ENCODE measurements at places on chromosomes 4 and X.

DNA sequence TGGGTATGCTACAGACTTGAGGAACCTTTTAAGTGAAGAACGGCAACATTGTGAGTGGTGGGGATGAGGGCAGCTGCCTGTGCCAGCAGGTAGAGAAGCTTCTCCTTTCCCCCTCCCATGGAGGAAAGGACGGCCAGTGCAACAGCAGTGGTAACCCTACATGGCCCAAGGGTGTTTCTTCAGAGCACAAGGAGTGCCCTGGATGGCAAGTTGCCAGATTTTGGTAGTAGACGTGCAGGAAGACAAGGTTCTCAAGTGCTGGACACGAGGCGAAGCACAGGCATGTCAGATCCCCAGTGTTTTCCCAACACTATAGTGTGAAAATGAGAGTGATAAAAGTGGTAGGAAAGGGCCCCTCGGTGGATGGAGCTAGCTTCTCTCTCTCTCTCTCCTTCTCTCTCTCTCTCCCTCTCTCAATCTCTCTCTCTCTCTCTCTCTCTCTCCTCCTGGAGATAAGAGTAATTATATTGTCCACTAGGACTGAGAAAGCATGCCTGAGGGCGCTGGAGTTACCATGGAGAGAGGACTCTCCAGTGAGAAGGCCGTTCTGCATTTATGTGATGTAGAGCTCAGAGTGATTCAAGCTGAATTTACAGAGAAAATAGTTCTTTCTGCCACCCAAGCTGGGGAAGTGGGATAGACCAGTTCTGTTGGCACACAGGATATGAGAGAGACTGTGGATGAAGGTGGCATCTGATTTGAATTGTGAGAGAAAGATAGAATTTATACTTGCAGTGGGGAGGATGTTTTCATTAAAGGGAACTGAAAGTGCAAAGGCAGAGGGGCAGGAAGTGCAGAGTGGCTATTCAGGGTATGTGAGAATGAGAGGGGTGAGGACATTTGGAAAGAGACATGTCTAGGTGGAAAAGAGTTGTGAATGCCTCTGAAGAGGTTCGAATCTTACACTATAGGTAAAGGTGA is 25.7 kb upstream of the TRPC3 start:
- DNase-seq = no peak

DNA sequence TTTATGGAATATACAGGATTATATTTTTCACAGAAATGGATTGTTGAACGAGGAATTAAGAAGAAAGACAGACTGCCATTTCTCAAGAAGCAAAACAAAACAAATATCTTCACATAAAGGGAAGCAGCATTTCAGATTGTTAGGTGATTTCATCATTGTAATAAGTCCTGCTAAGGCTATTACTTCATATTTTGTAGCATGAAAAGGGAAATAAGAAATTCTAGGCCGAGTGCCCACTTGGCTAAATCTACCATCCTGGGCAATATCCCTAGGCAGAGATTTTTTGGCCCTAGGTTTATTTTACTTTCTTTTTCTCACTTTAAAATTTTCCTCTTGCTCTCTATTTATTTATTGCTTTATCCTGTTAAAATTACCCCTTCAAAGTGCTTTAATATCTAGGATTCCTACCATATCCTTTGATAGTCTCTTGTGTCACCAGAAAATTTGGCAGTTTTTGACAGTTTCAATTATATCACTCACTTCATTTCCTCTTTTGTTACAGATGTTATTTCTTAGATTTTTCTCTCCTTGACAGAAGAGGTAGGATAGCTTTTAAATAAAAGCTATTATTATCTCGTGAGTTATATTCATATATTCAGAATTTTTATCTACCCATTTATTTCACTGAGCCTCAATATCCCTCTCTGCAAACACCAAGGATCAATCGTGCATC is 142.3 kb downstream of the PDGFC start:
- no peak for DNase-seq

GRCh38 chr4:76943129-76943620 is 6.4 kb upstream of the SEPTIN11 start:
- no peak for DNase-seq

GRCh38 chr4:77040854-77041725 is 34.7 kb downstream of the CCNI start:
- DNase-seq = no peak

DNA sequence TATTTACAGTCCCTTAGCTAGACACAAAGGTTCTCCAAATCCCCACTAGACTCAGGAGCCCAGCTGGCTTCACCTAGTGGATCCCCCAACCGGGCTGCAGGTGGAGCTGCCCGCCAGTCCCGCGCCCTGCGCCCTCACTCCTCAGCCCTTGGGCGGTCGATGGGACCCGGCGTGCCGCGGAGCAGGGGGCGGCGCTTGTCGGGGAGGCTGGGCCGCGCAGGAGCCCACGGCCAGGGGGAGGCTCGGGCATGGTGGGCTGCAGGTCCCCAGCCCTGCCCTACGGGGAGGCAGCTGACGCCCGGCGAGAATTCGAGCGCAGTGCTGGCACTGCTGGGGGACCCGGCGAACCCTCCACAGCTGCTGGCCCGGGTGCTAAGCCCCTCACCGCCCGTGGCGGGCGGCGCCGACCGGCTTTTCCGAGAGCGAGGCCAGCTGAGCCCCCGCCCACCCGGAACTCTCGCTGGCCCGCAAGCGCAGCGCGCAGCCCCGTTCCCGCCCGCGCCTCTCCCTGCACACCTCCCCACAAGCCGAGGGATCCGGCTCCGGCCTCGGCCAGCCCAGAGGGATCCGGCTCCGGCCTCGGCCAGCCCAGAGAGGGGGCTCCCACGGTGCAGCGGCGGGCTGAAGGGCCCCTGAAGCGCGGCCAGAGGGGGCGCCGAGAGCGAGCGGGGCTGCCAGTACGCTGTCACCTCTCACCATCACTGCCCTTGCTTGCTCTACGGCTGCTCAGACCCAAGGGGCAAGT is 39.4 kb downstream of the WFS1 start:
- peak; percentile 23 for DNase-seq

- no peak for DNase-seq
These were observed 615 bp downstream of the NEXMIF start for GRCh38 chrX:74924449-74925224.

DNA sequence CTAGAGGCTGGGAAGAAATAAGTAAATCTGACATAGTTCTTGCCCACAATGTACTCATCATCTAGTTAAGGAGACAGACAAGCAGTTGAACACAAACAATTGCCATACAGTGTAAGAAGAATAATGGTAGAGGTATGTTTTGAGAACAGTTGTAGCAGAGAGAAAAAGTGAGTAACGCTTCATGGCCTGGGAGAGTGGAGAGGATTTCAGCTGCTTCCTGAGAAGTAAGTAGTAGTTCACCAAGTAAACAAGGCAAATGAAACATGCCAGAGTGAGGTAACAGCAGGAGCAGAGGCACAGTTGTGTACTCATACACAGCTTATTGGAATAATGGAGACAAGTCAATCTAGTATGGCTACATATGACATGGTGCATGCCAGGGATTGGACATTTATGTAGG is 53.6 kb upstream of the RAP2C start:
- no peak for DNase-seq

DNA sequence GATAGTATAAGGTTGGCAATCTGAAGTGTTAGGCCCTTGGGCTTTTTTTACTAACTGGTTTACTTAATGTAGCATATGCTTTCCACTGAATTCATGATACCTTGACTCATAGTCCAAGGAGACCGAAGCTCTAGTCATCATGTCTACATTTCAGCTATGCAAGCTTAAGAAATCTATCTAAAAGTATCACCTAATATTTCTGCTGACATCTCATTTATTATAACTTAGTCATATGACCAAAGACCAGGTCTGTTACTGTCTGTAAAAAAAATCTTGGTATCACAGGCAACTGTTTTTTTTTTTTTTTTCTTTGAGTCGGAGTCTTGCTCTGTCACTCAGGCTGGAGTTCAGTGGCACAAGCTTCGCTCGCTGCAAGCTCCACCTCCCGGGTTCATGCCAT is 814.0 kb upstream of the NDST4 start:
- DNase-seq = no peak

DNA sequence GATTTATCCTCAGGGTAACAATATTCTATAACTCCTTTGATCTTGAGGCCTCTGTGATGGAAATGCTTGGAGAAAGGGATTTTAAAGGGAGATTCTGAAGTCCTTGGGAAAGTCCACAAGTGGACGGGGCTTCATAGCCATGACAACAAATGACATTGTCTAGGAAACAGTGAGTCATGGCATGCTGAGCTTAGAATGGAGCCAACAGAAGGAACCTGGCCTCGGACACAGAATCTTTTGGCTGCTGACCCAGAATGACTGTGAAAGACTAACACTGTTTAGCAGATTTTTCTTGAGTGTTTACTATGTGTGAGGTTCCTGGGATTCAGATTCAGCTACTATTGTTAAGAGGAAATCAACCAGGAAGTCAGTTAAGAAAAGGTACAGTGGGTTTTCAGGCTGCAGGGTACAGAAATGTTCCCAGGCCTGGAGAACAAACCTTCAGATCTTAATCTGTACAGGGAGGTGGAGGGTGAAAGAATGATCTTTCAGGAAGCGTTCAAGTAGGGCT is 18.1 kb upstream of the CXCL2 start:
- no peak for DNase-seq

- DNase-seq = no peak
These were observed 461 bp upstream of the SLC9A6 start for GRCh38 chrX:135984791-135985156.

DNA sequence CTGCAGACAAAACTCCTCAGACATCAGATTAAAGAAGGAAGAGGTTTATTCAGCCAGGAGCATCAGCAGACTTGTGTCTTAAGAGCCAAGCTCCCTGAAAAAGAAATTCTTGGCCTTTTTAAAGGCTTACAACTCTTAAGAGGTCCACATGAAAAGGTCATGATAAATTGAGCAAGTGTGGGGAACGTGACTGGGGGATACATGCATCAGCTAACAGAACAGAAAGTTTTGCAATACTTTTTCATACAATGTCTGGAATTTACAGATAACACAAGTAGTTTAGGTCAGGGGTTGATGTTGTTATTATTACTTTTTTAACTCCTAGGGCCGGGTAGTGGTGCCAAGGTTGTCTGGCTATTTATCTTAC is 55.6 kb upstream of the RBMX start:
- no peak for DNase-seq

GRCh38 chrX:2691543-2692220 is 587 bp downstream of the CD99 start:
- DNase-seq = no peak

- no peak for DNase-seq
These were observed 1715.2 kb upstream of the TENM3 start for GRCh38 chr4:180528003-180528402.

DNA sequence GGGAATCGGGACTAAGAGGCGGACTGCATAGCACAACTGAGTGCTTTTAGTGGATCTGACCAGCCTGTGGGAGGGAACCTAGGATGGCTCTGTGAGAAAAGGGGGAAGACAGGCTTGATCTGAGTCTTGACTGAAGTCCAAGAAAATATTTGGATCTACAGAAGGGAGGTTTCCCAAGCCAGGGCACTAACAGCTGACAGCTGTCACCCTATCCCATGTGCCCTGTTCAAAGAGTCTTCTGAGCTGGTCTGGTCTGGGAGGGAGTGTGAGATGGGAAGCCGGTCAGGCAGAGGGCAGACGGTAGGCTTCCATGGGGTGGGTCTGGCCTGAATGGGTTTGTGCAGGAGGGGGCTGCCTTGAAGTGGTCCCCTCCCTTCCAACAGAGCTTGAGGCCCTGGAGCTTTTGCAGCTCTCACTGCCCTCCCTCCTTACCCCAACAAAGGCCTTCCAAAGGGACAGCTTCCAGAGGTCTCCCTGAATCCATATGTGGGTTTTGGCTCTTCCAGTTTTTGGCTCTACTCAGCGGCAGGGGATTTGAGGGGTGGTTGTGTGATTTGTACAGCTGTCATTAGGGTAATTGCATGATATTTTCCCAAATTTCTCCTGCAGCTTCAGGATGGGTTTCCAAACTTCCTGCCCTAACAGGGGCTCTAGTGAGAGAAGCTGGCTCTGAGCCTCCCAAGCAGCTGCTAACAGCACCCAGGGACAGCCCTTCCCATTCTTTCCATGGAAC is 643.7 kb downstream of the BCOR start:
- no peak for DNase-seq

- no peak for DNase-seq
These were observed 29.3 kb upstream of the FAM47C start for GRCh38 chrX:36978886-36979285.

- no peak for DNase-seq
These were observed at the start of gene DTHD1 for GRCh38 chr4:36281384-36282106. Gene DTHD1, plus strand, starts transcription at chr4:36281616. Its CDS starts 143 bp downstream, at chr4:36281759.

DNA sequence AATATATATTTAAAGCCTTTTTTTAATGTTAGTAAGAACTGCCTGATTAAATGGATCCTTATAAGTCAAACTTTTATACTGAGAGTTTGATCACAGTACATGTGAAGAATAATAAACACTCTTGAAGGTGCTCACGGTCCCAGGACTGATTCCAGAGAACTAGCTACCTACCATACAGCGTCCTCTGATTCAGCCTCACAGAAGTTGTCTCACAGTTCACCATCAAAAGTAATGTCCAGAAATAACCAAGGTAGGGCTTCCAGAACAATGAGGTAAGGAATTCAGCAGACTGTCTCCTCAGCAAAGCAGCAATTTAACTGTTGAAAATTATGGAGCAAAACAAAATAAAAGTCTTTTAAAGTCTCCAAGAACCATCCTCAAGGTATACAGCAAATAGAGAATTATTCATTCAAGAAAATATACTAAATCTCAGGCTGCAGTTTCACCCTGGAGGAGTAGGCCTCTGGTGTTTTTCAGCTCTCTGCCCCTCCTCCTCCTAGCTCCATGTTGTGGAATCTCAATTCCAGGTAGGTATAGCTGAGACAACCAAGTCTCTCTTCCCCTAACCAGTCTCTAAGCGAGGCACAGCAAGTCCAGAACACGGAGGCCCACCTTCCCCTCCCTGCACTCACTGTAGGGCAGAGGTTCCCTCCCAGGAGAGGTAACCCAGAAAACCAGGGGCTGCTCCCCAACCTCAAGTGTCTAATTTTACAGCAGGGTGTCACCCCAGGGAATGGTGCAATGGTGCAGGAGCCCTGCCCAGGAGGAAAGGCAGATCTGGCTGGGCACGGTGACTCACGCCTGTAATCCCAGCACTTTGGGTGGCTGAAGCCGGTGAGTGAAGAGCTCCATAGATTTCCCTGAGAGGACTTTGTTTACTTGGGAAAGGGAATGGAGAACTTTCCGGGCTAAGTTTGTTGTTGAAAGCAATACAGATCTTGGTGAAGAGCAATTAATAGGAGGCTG is 28.6 kb downstream of the FAM241A start:
- no peak for DNase-seq
